AG04450 (cell line): ENCODE measurements at places on chromosomes 5 and 9.
A peak's percentile ranks its signal among the peaks of the same experiment; 100 is the strongest.

DNA sequence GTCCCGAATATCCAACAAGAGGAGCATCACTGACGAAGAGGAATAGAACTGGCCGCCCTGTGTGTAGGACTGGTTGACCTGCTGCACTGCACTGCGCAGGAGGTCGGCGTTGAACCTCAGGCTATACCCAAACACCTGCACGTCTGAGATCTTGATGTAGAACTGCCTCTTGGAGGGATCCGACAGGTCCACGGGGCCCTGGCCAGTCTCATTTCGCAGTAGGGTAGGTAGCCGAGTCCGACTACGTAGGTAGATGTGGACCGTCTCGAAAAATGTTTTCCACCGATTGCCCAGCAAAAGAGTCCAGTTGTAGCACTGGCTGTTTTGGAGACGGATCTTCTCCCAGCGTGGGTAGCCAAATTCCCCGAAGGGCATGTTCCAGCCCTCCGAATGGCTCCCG, 202.0 kb downstream of the BRINP1 start:
- no peak for DNase-seq

DNA sequence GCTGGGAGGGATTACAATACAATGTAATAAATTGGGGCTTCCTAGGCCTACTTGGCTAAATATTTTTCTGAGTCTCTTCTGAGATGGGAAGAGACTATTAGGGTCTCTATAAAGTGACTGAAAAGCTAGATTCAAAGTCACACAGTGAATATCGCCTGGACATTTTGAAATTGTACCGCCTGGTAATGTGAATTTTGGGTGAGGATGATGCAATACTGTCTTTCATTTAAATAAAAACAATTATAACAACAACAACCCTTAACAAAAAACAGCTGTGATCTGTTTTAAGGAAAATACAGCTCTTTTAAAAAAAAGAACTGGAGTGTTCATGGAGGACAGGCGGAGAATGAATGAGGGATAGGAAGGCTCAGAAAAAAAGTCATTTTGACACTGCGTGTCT, 615.0 kb downstream of the RAB3C start:
- DNase-seq: no peak

GRCh38 chr9:70258692-70259511, at the start of gene SMC5:
Gene SMC5, plus strand, starts transcription at chr9:70258978. Its CDS starts 101 bp downstream, at chr9:70259079.
- DNase-seq: peak; percentile 82

- no peak for DNase-seq
Measured at GRCh38 chr5:125584140-125584520, 837.7 kb upstream of the ZNF608 start.

DNA sequence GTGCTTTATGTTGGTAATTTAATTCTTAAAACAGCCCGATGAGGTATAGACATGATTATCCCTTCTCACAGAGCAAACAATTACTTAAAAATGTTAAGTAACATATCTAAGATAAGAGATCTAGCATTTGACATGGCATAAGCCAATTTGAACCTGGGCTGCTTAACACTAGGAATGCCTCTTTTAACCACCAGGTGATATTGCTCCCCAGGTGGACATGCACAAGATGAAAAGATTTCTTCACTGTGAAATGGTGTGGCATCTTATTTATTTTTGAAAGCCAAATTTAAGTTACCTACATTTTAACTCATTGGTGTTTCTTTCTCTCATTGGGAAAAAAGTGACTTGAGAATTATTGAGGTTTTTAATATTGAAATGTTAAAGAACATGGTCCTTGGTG, 15.8 kb upstream of the LRRC70 start:
- DNase-seq: no peak

DNA sequence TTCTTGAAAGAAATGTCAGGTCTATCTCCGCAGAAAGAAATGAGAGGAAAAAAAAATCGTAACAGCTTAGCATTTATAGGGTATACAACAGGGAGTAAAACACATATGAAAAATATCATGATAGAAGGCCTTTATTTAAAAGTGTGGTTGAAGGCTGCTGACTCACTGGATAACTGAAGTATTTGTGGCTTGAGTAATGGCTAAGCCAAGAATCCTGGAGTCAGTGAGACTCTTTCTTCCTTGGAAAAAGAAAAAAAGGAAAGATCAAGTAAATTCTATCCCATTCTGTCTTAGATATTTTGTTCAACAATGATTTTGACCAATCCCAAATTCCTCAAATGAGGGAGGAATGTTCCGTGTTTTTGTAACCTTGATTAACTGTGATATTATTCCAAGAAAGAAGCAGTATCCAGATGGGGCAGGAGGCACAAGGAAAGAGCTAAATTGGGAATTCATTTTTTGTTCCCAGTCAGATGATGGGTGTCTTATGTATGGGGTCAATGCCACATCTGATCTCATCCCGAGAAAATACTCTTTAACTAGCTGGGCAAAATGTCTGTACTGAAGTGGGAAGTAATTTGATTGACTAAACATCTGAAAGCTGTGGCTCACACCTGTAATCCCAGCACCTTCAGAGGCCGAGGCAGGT, 64.3 kb upstream of the MYO10 start:
- peak; percentile 89 for DNase-seq

- no peak for DNase-seq
Measured at GRCh38 chr5:59584858-59585846, 308.4 kb downstream of the PDE4D start.

GRCh38 chr5:136200130-136200529, 7.2 kb upstream of the SMIM32 start:
- no peak for DNase-seq

- no peak for DNase-seq
Measured at GRCh38 chr9:90778746-90779145, 22.9 kb upstream of the SYK start.

- no peak for DNase-seq
Measured at GRCh38 chr5:74851684-74852353, 14.4 kb downstream of the FAM169A start.

- DNase-seq: no peak
Measured at GRCh38 chr9:1303932-1304331, 253.8 kb downstream of the DMRT2 start.

GRCh38 chr9:131529597-131530545, 1.2 kb downstream of the UCK1 start:
- DNase-seq: no peak

DNA sequence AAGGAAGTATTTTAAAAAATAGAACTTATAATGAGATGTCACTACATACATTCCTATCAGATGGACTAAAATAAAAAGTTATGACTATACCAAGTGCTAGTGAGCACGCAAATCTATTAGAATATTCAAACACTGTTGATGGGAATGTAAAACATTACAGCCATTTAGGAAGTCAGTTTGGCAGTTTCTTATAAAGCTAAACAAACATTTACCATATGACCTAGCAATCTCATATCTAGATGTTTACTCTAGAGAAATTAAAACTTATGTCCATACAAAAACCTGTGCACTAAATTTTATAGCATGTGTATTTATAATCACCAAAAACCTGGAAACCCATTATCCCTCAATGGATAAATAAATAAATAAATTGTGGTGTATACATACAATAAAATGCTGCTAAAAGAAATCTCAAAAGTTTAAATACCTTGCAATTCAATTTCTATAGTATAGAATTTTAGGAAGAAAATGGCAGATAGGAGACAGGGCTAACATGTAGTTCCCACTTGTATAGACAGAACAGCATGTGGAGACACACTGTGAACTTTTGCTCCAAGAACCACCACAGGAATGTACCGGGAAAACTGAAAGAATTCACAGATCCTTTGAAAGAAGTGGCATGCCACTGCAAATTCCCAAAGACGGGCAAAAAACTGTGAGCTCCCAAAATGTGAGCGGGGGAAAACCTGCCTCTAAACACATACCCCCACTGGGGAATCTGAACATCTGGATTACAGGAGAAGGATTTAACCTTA, 174.6 kb upstream of the SPEF2 start:
- DNase-seq: no peak

GRCh38 chr9:37931592-37931991, 27.7 kb upstream of the SLC25A51 start:
- DNase-seq: no peak

GRCh38 chr5:116664988-116665387, 90.4 kb upstream of the SEMA6A start:
- no peak for DNase-seq

GRCh38 chr5:7759257-7759871, 91.6 kb downstream of the CFAP90 start:
- no peak for DNase-seq

- DNase-seq: no peak
Measured at GRCh38 chr9:105437704-105438103, 10.1 kb upstream of the FSD1L start.

DNA sequence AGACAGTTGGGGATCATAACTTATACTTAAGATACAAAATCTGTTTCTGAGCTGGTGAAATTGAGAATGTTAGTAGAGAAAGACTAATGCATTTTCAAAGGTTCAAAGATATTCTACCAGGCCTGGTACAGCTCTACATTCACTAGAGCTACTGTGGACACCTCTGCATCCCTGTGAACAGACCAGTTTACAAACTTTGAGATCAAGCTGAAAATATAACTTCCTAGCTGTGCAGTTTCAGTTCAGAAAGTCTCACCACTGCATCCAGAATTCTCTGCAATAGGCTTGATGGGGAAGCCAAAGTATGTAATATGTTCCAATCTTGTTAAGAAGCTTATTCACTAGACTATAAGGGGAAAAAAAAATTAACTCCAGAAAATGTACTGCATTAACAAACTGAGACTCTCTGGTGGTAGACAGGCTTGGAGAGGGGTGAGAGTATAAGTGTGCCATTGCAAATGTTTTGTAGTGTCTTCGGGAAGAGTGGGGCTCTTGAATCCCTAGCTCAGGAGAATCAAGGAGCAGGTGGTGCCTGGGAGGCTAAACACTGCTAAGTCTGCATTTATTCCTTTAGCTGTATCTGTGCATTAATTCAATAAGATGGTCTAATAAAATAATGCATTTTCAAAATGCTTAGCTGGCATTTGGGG, 671.9 kb downstream of the NR2F1-AS1 start:
- DNase-seq: no peak

DNA sequence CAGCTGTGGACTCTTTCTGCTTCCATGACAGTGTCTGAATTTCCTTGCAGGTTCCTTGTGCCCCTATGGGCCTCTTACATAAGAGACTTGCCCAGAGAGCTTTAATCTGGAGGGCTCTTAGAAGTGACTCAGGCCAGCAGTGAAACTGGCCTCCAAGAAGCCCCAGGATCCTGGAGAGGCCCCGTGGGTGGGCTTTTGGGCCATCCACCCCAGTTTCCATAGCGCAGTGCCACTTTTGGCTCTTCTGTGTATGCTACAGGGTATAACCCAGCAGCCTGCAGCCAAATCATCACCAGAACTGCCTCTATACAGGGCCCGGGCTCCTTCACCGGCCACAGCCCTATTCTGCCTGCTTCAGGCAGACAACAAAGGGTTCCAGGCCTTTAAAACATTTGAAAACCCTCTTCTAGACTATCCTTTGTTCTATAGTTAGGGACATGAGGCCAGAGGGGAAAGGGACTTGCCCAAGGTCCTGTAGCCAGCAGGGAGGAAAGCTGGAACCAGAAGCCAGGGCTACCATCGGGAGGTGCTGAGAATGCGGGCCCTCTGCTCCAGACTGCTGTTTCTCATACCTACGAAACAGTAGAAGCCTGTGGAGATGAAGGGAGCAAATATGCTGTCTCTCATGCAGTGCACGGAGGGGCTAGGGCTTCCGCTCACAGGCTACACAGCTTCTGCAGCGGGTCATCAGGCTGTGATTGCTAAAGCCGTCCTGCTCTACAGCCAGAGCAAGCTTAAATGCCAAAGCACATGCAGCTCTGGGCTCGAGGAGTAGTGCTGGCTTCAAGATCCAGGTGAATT, 18.0 kb downstream of the SH3PXD2B start:
- DNase-seq: no peak

DNA sequence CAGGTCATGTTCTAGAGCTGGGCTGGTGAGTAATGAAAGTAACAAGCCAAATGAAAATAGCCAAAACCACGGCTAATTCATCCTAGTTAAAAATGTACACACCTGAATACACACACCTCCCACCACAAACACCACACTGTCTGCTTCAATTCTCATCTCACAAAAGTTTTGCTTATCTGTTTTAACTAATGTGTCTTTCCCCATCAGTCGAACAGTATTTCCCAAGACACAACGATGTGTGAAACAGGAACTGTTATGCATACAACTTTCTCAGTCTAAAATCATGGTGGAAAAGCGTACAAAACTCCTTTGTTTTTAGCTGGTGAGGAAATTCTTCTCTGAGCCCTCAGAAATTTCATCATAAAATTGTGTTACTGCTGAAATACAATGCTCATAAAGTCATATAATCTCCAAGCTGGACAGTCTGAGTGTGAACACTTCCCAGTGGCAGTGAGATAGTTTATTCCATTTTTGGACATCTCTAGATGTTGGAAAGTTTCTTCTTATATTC, 242.4 kb downstream of the EFNA5 start:
- DNase-seq: no peak

DNA sequence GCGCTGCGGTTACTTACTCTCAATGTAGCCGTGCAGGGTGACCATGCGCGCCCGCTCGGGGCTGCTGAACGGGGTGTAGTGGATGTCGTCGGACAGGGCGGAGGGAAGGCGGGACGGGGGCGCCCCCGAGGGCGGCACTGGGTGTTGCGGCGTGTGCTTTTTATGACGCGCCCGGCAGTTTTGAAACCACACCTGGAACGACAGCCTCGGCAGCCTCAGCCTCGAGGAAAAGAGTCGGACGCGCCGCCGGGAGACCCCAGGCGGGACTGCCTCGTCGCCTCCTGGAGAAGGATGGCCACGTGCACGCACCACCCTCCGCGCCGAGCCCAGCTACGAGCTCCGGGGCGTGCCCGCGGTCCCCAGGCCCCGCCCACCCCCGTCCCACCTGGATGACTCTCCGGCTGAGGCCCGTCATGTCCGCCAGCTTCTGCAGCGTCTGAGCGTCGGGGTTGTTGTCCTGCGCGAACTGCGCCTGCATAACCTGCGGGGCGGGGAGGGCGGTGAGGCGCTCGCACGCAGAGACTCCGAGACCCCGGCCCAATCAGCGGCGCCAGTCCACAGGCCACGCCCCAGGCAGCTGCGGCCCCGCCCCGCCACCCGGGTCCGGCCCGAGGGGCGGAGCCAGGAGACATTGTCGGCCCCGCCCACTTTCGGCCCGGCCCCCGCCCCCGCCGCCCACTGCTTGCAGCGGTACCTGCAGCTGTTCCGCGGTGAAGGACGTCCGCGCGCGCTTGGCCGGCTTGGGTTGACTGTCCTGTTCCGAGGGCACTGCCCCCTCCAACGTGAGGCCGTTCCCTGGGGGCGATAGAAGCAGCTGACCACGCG, 15.0 kb downstream of the LHX6 start:
- DNase-seq: no peak

DNA sequence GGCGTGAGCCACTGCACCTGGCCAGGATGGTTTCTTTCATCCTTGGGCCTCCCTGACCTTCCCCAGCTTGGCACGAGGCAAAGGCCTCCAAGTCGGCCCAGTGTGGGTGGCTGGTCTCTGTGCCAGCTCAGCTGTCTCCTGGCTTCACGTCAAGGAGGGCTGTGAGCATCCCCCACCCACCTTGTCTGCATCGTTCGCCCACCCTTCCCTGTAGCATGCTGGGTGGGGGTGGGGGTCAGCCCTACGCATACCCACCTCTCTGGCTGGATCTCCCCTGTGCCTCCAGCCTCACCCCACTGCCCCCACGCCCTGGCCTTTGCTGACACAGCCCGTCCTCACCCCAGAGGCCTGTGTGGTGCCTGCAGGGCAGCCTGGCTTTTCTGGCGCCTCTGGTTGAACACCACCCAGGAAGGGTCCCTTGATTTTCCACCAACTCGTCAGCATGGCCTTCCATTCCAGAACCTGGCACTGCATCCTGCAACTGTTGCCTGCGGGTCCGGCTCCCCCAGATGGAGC, 8.8 kb upstream of the WDR5 start:
- DNase-seq: no peak

GRCh38 chr9:134231330-134231745, 67.0 kb upstream of the RNU6ATAC start:
- no peak for DNase-seq

- DNase-seq: no peak
Measured at GRCh38 chr5:170603578-170604565, 100.1 kb downstream of the KCNIP1 start.
